Activated naive CD8-positive, alpha-beta T cell treated with anti-CD3 and anti-CD28 coated beads, Interleukin-2, amount 10 ng/mL, durations not matched to agents 7 days and 5 days (primary cell): ENCODE measurements at places on chromosomes 2 and 18.

GRCh38 chr2:125516496-125517109 is 1139.4 kb upstream of the GYPC start:
- no peak for DNase-seq

- no peak for DNase-seq
These were observed 145.6 kb downstream of the TGIF1 start for GRCh38 chr18:3595369-3596273.

- no peak for DNase-seq
These were observed 102.4 kb downstream of the GALNT3 start for GRCh38 chr2:165691615-165692014.

DNA sequence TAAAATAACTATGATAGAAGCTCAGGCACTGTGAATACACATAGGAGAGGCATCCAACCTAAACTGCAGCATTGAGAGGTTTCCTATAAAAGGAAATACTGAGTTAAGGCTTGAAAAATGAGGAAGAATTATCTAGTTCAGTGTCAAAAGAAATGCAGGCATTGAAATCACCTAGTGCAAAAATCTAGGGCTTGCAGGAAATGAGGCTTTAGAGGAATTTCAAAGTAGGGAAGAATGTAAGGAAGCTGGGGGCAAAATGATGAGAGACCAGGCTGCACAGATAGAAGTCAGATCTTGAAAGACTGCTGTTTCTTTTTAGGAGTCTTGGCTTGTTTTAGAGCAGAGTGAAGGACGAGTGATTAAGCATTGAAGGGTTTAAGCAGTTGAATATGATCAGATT is 28.1 kb upstream of the SCYGR2 start:
- DNase-seq = no peak

GRCh38 chr2:205543262-205543843 is 138.9 kb upstream of the NRP2 start:
- DNase-seq = no peak

GRCh38 chr18:27656167-27656778 is 471.2 kb upstream of the CHST9 start:
- no peak for DNase-seq

- no peak for DNase-seq
These were observed 63.3 kb upstream of the GALNT5 start for GRCh38 chr2:157194097-157194688.
